ENCODE measurements at places on chromosomes 13 and 19. TPM values are rescaled to one million over a fixed set of nuclear protein-coding genes. Genes with fewer than 3 reads are reported as not detected.
A peak's percentile ranks its signal among the peaks of the same experiment; 100 is the strongest.

GRCh38 chr13:84553227-84553626 lies 671.0 kb upstream of the SLITRK1 start:
- no peaks in the 10 kb centered on the region for H3K4me1 ChIP-seq
- no peaks in the 10 kb centered on the region for H3K36me3 ChIP-seq
- no peak overlapping the region for H3K4me3 ChIP-seq
- no peak overlapping the region for H3K27ac ChIP-seq
- no peak for DNase-seq
- H3K27me3 ChIP-seq = no peaks in the 10 kb centered on the region

DNA sequence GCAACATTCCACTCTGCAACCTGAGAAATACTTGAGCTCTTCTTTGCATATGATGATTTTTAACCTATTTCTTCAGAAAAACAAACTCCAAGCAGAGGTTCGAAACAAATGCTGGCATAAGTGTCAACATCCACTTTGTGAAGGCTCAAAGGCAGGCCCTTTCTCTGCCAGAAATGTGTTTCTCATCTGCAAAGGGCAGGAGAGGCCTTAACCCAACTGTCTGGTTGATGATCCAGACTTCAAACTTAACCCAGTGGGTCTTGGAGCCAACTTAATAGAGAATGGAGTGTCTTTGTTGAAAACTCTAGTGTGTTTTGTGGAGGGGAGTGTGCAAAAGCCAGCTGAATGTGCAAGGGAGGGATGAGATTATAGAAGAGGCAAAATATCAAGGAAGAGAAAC lies 28.3 kb upstream of the ZNF507 start:
- no peak overlapping the region for H3K27ac ChIP-seq
- peaks cover 51% of the 10 kb centered on the region for H3K27me3 ChIP-seq
- no peak overlapping the region for H3K4me3 ChIP-seq

GRCh38 chr13:46515803-46516202 lies 37.2 kb upstream of the LRCH1 start:
- no peak for DNase-seq
- H3K27ac ChIP-seq = no peak overlapping the region
- no peak overlapping the region for H3K4me3 ChIP-seq
- no peaks in the 10 kb centered on the region for H3K4me1 ChIP-seq

GRCh38 chr19:55648585-55649267 lies 714 bp downstream of the CCDC106 start:
- peaks cover 10% of the 10 kb centered on the region for H3K4me1 ChIP-seq
- DNase-seq = no peak
- no peaks in the 10 kb centered on the region for H3K27me3 ChIP-seq
- peak overlapping the region; percentile 87 for H3K4me3 ChIP-seq

GRCh38 chr19:6790194-6791128 lies 18.0 kb downstream of the VAV1 start:
- peaks cover 20% of the 10 kb centered on the region for H3K4me1 ChIP-seq
- DNase-seq = no peak
- H3K27ac ChIP-seq = no peak overlapping the region

DNA sequence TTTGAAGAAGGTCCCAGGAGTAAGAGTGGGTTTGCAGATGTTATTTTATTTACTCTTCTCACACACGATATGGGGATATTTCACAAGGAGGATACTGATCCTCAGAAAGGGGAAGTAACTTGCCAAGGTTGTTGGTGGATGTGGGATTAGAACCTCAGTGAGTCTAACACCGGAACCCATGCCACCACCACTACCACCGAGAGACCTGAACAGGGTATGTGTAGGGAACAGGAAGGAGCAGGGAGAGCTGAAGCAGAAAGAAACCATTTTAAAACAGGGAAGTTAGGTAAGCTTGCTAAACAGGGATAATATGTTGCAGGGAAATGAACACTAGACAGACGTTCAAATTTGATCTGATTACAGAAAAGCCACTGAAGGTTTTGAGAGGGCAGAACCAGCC lies 11.6 kb upstream of the CEACAM3 start:
- no peaks in the 10 kb centered on the region for H3K27me3 ChIP-seq
- peaks cover 3% of the 10 kb centered on the region for H3K36me3 ChIP-seq
- peaks cover 38% of the 10 kb centered on the region for H3K4me1 ChIP-seq
- no peak for DNase-seq
- no peak overlapping the region for H3K4me3 ChIP-seq

- no peak overlapping the region for H3K27ac ChIP-seq
- no peak overlapping the region for H3K4me3 ChIP-seq
- H3K27me3 ChIP-seq = peaks cover 40% of the 10 kb centered on the region
Measured at GRCh38 chr19:32808236-32808635, 61.3 kb downstream of the SLC7A9 start.

GRCh38 chr13:95247171-95247570 lies 54.1 kb downstream of the ABCC4 start:
- H3K27me3 ChIP-seq = no peaks in the 10 kb centered on the region
- H3K4me1 ChIP-seq = peaks cover 16% of the 10 kb centered on the region
- no peak for DNase-seq
- no peaks in the 10 kb centered on the region for H3K36me3 ChIP-seq
- H3K4me3 ChIP-seq = no peak overlapping the region
- no peak overlapping the region for H3K27ac ChIP-seq

Gene IFNL1
- 1.0 TPM for total RNA-seq

DNA sequence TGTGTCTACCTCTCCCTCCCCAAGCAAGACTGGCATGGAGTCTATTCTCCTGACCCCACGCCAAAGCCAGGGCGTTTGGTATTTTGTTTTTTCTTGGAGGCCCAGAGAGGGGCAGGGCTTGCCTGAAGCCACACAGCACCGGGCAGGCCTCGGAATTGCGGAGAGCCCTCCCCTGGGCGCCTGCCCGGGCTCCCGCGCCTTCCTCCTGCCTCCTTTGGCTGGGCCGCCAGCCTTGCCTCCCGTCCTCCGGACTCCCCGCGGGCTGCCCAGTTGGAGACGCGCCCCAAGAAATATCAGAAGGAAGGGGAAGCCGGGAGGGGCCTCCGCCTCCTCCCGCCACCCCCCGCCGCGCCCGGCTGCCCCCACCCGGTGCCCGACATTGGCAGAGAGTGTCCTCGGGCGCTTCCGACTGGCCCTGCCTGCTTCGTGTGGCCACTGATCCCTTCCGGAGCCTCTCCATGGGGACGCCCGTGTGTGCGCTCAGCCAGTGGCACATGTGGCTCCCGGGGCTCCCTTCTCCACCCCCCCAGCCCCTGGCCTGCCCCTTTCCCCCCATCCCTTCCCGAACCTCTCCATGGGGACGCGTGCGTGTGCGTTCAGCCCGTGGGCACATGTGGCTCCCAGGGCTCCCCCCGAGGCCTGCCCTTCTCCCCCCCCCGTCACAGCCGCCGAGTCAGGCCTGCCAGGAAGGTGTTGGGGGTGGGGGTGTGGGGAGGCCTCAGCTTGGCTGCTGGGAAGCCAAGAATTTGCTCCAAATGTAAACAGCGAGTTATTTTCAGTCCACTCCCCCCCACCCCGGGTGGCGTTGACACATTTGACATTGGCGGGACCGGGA lies 37.3 kb downstream of the NFIC start:
- peaks cover 11% of the 10 kb centered on the region for H3K36me3 ChIP-seq
- H3K27ac ChIP-seq = no peak overlapping the region
- H3K27me3 ChIP-seq = no peaks in the 10 kb centered on the region
- H3K4me3 ChIP-seq = no peak overlapping the region
- no peak for DNase-seq

GRCh38 chr19:3409346-3410064 lies 43.1 kb downstream of the NFIC start:
- no peaks in the 10 kb centered on the region for H3K27me3 ChIP-seq
- H3K4me1 ChIP-seq = no peaks in the 10 kb centered on the region
- H3K4me3 ChIP-seq = no peak overlapping the region
- H3K27ac ChIP-seq = no peak overlapping the region

DNA sequence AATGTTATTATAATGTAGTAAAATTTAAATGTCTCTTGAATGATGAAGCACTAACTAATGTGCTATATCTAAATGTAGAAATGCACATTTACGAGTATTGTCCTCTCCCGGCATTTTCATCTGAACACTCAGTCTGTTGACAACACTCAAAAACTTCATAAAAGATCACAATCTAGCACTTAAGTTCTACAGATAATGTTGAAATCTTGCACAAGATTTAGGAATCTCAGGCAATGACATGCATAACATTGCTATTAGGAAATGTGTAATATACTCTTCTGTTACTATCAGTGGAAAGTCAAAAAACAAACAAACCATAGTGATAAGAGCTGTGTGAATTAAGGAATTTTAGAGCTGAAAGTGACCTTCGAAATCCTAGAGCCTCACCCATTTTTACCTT lies 37.5 kb upstream of the XPO4 start:
- H3K36me3 ChIP-seq = no peaks in the 10 kb centered on the region
- peaks cover 7% of the 10 kb centered on the region for H3K4me1 ChIP-seq
- no peak overlapping the region for H3K27ac ChIP-seq
- no peak overlapping the region for H3K4me3 ChIP-seq

- H3K36me3 ChIP-seq = peaks cover 77% of the 10 kb centered on the region
- DNase-seq = peak; percentile 73
- H3K27ac ChIP-seq = peak overlapping the region; percentile 83
- peaks cover 36% of the 10 kb centered on the region for H3K4me1 ChIP-seq
Measured at GRCh38 chr19:54432144-54432738, 16.8 kb upstream of the LENG8 start.

- DNase-seq = no peak
- H3K36me3 ChIP-seq = peaks cover 35% of the 10 kb centered on the region
- H3K27ac ChIP-seq = no peak overlapping the region
Measured at GRCh38 chr19:17078036-17078919, 2.7 kb downstream of the MYO9B start.

GRCh38 chr13:89688918-89689317 lies 1658.6 kb upstream of the MIR17HG start:
- DNase-seq = no peak
- H3K36me3 ChIP-seq = no peaks in the 10 kb centered on the region
- H3K4me1 ChIP-seq = peaks cover 9% of the 10 kb centered on the region
- H3K4me3 ChIP-seq = no peak overlapping the region

- H3K27me3 ChIP-seq = no peaks in the 10 kb centered on the region
- no peak overlapping the region for H3K27ac ChIP-seq
- no peak for DNase-seq
Measured at GRCh38 chr19:45350477-45351058, 10.0 kb downstream of the KLC3 start.

GRCh38 chr13:42551611-42552010 lies 22.3 kb upstream of the TNFSF11 start:
- no peak overlapping the region for H3K27ac ChIP-seq
- no peak overlapping the region for H3K4me3 ChIP-seq
- no peak for DNase-seq
- H3K27me3 ChIP-seq = no peaks in the 10 kb centered on the region

Gene RNF225
- 0.61 TPM for total RNA-seq

GRCh38 chr19:16118489-16119033 lies 6.9 kb downstream of the RAB8A start:
- DNase-seq = no peak
- no peak overlapping the region for H3K4me3 ChIP-seq
- H3K27me3 ChIP-seq = no peaks in the 10 kb centered on the region
